ENCODE measurements at places on chromosomes 2 and 18. TPM values are rescaled to one million over a fixed set of nuclear protein-coding genes. Genes with fewer than 3 reads are reported as not detected.

INHA gene
- total RNA-seq: 1.5 TPM

GORASP2 gene
- 37.6 TPM for total RNA-seq

GPR35 gene
- total RNA-seq: 1.1 TPM

DNA sequence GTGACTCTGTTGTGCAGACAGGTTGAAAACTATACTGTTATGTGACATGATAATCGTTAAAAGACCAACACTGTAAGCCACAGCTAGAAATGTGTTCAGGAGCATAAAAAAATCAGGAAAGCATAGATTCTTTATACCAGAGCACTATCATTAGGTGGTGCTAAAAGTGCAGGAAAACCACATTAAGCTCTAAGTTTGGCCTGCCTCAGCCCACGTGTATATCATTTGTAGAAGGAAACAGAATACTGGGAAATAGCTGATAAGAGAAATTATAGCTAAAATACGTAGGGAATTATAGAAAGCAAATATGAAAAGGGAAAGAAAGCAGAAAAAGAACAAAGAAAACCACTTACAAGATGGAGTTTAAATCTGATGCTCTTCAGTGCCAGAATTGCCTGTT lies 26.5 kb upstream of the C2orf74 start:
- DNase-seq: peak; percentile 45

DNA sequence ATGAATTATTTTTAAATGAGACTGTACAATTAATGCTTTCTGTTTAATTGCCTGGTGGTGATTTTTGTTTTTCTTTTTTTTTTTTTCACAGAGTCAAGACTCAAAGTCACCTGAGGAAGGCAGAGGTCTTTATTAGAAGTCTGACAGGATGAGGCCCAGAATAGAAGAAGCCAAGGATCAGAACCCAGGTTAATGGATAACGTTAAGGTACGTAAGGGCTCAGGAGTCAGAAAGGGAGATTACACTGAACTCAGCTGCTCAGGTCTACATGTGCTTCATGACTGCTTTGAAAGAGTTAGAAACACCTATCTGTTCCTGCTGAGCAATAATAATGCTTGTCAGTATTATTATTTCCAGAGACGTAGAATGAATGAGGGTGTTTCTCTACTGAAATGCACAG lies 196.5 kb downstream of the LRATD1 start:
- DNase-seq: no peak

DNA sequence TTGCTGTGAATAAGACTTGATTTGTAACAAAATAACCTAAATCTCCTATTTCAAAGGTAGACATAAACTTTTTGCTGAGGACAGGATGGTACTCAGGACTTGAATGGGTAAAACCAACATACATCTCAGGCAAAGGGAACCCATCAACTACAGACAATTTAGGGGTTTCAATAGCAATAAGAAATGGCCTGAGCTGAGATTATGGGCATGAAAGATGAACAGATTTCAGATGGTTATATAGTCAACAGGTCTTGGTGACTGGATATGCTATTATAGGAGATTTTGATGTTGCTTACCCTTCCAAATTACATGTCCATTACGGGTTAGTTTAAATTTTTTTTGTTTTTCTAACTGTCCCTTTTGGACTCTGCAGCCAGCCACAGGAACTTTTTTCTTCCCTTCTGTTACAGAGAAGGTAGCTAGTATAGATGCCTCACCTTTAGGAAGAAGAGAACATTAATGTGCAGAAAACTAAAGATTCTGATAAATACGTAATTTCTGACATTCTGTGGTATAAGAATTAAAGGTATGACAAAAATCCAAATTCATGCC lies 4.6 kb downstream of the RPS27A start:
- DNase-seq: no peak

DNA sequence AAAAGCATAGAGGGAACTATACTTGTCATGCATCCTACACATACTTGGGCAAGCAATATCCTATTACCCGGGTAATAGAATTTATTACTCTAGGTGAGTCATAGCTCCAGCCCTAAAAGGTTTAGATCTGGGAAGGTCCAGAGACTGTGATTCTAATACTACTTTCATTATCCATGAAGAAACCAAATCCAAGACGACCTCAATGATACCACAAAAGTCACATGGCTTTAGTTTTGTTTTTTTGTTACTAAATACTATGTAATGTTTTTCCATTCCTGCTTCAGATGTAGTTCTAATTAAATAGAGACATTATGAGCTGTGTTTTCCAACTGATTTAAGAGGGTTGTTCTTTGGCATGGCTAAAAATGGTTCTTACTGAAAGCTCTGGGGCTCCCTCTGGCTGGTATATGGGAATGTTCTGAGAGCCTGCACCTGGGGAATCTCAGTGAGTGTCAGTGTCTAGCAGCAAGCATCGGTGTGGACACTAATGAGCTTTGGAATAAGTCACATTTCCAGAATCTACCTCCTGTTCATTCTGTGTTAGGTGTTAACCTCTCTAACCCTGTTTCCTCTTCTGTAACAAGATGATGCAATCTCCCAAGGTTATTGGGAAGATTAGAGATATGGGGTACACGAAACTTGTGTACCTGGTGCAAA lies 20.5 kb upstream of the IL1RL2 start:
- DNase-seq: peak; percentile 64

DNA sequence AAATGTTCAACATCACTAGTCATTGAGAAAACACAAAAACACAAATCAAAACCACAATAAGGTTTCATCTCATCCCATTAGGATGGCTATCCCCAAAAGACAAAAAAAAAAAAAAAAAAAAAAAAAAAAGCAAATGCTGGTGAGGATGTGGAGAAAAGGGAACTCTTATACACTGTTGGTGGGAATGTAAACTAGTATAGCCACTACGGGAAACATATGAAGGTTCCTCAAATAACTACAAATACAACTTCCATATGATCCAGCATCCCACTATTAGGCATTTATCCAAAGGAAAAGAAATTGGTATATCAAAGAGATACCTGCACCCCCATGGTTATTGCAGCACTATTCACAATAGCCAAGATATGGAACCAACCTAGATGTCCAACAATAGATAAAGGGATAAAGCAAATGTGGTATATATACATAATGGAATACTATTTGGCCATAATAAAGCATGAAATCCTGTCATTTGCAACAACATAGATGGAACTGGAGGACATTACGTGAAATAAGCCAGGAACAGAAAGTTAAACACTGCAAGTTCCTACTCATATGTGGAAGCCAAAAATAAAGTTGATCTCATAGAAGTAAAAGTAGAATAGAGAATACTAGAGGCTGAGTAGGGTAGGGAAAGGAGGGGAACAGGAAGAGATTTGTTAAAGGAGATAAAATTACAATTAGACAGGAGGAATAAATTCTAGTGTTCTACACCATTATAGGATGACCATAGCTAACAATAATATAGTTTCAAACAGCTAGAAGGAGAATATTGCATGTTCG lies 8.4 kb downstream of the POLR1A start:
- no peak for DNase-seq

GRCh38 chr2:120700659-120701058 lies 35.0 kb upstream of the GLI2 start:
- no peak for DNase-seq

DNA sequence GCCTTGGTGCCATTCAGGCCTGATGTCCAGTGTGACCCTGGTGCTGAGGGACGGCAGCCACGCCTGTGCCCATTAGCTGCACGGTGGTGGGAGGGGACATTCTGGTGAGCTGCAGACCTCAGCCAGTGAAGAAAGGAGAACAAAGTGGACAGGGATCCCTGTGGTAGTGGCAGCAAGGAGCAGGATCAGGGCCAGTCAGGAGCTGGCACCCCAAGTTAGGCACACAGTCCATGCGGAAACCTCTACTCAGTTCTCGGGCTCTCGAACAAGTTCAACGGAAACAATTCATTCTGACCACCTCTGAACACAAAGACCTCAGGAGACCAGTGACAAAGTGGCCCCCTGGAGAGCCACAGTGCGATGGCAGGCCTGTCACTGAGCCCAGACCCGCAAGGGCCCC lies 30.1 kb downstream of the COA5 start:
- DNase-seq: no peak

DNA sequence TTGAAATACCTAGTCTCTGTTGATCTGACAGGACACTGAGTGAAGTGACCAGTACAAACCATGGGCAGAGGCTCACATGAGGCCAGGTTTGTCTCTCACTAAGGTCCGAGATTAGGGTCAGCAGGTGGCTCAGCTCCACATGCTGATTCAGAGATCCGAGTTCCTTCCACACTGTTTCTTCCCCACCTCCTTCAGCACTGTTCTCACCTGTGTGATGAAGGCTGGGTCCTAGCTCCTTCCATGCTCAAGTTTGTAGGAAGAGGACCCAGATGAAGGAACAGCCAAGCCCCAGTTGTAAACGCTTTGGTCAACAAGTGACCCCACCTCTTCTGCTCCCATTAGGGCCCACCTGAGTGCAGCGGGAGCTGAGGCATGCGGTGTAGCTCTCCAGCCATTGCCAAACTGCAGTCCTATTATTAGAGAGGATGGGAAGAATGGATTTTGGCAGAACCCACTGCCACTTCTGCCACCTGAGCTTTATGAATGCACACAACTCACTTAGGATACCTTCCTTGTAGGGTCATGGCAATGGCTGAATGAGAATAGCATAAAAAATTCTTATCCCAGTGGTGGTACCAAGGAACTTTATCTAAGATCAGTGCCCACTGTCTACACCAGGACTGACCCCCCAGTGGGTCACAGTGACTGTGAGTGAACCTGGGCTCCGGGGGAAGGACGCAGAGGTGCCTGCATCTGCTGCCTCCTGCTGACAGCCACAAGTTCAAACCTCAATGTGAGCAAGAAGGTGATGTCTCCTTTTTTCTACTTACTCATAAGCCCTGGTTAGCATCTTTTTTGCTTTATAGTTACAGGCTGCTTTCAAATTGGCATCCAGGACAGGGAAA lies 324.8 kb upstream of the HS6ST1 start:
- no peak for DNase-seq

DNA sequence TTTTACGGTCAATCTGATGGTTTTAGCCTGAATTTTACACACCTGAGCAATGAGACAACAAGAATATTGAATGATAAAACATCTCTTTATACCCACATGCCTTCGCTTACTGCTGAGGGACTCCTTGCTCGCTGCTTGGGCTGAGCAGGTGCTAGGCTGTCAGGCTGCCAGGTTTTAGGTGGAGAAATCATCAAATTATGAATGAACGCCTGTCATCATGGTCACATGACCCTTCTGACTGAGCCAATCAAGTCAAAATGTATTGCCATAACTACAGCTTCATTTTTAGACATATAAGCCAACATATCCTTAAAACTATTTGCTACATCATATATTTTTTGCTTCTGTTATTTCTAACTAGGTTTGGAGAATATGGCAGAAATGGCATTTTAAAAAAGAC lies 274.0 kb downstream of the LNPK start:
- DNase-seq: no peak

Data from tongue (tissue), 3 donors.